ENCODE measurements at places on chromosomes 3 and 15. TPM values are rescaled to one million over a fixed set of nuclear protein-coding genes. Genes with fewer than 3 reads are reported as not detected.

- peak; percentile 32 for DNase-seq
Measured at GRCh38 chr3:179181993-179182551, 33.9 kb downstream of the PIK3CA start.

GRCh38 chr3:1456781-1457311 lies 364.0 kb downstream of the CNTN6 start:
- no peak for DNase-seq

DNA sequence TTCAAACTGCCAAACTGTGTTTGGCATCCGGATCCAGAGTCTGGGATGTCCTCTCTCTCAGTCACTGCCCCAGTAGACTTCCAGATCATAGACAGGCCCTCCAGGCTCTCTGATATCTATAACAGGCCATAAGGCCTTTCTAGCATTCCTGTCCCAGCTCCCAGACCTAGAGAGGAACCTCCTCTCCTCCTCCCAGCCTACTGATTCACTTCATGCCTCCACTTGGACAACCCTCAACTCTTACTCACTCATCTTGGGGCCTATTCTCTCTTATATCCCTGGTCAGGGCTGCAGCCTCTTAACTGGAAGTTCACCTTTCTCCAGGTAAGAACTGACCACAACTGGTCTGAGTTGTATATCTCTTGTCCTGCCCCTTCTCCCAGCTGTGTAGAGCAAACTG lies 253.7 kb upstream of the TRIM42 start:
- no peak for DNase-seq

GRCh38 chr15:48805591-48805990 lies 5.3 kb downstream of the CEP152 start:
- no peak for DNase-seq

Gene ADAMTS7
- total RNA-seq: 10.8 TPM

Gene MESP1
- total RNA-seq: 0.58 TPM
